ENCODE measurements at places on chromosomes 11 and 22.

- DNase-seq, result no peak
Measured at GRCh38 chr22:49543876-49544275, 283.8 kb downstream of the BRD1 start.

GRCh38 chr11:25710975-25711374 is 621.0 kb upstream of the ANO3 start:
- DNase-seq, result no peak

GRCh38 chr22:31022516-31022915 is 53.5 kb downstream of the TUG1 start:
- DNase-seq, result no peak

GRCh38 chr22:48666620-48667019 is 1161.1 kb downstream of the BRD1 start:
- DNase-seq, result no peak

DNA sequence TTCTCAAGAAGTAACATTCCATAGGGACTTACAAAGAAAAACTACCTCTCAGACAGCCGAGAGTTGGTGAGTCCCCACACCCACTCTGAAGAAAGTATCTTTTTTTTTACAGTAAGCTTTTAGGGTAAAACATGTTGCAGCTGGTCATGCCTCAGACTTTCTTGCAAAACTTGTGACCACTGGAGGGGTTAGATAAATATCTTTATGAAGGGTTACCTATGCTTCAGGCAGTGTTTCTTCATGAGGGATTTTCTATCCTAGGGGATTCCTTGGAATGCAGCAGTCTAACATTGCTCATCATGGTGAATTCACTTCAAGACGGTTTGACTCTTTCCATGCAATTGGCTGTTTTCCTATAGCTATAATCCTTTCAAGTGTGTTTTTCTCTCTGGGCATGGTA is 20.8 kb upstream of the SNX19 start:
- no peak for DNase-seq
